ENCODE measurements at places on chromosomes 1 and 21.
A peak's percentile ranks its signal among the peaks of the same experiment; 100 is the strongest.

GRCh38 chr1:167107456-167107855 is 13.6 kb downstream of the STYXL2 start:
- no peak for DNase-seq

GRCh38 chr1:32868806-32869455 is 1.8 kb downstream of the FNDC5 start:
- DNase-seq, result no peak

DNA sequence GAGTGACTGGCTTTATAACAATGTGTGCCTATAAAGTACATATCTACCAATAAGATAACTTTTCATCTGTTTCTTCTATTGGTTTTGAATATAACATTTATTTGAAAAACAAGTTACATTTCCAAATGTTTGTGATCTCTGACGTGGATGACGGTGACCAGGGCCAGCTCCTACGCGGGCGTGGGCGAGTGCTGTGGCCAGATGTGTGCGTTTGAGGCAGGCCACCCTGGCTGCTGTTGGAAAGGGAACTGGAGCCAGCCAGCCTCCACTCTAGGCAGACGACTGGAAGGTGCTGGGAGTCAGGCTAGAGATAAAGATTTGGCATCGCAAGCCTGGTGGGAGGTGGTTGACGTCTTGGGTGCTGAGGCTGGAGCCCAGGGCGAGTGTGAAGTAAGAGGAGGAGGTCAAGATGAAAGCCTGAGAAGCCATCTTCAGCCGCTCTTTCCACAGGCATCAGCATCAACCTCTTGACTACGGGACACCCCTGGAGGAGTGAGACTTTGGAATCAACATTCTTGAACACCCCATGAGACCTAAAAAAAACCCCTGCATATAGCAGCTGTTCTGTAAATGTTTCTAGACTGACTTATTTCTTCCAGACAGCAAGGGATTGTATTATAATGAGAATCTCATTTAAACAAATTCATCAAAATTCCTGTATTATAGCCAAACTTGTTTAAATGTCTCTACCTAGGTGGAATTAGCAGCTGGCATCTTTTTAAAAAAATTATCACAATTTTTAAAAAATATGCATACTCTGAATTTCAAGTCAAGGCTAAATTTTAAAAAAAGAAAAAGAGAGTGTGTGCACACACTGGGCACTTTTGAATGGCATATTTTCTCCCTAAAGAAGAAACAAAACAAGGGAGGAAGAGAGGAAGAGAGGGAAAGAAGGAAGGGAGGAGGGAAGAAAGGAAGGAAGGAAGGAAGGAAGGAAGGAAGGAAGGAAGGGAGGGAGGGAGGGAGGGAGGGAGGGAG is 112.5 kb upstream of the SLC44A3 start:
- DNase-seq, result no peak

DNA sequence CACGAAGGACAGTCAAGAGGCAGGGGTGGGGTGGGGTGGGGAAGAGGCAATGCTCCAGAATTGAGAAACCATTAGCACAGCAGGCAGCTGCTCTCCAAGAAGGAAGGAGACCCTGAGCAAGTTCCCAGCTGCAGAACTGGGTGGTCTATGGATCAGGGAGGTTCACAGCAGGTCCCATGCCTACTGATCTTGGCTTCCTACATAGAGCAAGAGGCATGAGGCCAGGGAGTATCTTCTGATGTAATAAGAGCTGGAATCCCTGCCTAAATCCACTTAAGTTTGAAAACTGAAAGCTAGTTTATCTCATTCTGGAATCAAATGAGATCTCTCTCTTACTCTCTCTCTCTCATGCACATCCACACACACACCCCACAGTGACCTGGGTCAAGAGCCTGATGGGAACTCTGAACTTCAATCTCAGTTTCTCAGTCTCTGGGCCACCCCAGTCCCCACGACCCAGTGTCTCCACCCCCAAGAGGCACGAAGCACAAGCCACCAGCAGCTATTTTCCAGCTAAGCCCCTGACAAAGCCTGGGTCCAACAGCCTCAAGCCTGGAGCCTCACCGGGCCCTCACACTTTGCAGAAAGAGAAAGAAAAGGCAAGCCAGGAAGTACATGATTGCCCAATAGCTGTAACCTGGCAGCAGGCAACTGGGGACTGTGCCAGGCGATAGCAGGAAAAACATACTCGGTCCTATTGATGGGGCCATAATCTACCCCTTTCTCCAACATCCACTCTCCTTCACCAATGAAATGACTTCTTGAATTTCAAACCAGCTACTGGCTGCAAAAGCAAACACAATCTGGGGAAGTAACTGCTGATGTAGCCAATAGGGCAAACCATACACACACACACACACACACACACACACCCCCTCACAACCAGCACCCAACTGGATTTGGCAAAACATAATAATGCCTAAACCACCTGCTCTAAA is 2.2 kb downstream of the NUAK2 start:
- no peak for DNase-seq

DNA sequence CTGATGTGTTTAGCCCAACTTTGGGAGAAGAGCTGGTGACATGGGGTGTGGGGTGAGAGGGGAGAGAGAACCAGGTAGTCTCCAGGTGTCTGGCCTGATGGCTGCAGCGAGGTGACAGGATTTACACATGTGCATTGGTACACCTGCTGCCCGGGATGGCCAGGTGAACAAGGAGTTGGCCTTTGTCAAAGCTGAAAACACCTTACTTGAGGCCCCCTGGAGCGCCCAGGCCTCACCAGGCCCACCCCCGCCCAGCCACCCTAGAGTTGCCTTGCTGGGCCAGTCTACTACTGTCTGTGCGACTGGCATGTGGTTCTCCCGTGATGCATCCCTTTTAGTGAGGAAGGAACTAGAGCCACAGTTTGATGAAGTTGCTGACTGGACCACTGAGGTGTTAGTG is 90.5 kb downstream of the ADARB1 start:
- DNase-seq, result no peak

DNA sequence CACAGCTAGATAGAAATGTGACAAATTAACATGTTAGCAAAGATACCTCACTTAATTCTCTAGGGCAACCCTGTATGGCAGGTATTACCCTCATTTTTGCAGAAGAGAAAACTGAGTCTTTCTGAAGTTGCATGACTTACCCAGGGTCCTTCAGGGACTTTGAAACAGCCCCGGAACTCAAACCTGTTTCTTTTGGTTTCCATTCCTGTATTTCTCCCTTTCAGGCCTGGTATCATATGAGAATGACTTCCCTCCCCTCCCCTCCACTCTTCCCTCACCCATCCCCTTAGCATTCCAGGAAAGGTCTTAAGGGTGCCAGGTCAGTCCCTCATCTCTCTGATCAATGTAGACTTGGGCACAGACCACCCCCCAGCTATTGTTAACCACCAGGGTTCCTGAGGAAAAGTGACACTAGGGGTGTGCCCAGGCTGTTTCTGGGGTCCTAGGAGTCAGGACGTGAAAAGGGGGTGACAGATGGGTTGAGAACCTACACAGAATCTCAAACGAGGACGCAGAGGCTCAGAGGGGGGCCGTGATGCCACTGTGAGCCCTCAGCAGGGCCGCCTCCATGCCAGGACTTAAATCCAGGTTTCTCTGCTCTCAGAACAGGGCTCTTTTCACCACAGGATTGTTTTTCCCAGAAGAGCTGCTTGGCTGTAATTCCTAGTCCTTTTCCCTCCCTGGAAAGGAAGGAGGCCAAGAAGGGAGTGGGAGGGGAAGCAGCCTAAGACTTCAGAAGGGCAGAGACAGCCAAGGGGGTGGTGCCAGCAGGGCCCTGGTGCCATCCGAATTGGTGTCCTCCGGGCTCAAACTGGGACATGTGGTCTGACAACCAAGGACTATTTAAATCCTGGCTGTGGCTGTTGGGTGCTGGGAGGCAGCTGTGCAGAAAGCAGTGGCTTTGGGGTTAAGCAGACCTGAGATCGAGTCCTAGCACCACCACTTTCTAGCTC is 2.1 kb upstream of the WASF2 start:
- DNase-seq, result peak; percentile 33

- no peak for DNase-seq
Measured at GRCh38 chr1:244548558-244549115, 87.6 kb downstream of the CATSPERE start.

GRCh38 chr1:22048351-22049192 is 3.9 kb upstream of the CDC42 start:
- peak; percentile 54 for DNase-seq

DNA sequence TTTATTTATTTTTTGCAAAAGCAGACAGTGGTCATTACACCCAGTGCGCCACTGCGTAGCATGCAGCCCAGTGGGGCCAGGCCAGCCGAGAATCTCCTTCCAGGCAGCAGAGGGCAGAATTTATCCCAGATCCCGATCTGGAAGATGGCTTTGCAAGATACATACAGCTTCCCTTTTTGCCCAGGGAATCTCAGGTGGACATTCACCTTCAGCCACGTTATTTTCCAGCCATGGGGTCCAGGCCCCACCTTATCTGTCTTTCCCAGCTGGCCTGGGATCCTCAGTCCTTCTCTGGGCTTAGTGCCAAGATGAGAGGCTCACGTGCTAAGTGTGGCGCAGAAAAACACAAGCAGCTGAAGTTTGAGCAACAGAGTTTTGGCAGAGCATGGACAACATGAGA is 123.6 kb downstream of the AJAP1 start:
- no peak for DNase-seq

- DNase-seq, result no peak
Measured at GRCh38 chr1:4931486-4931885, 277.1 kb downstream of the AJAP1 start.

GRCh38 chr1:158654571-158654970 is 31.9 kb downstream of the SPTA1 start:
- DNase-seq, result no peak

DNA sequence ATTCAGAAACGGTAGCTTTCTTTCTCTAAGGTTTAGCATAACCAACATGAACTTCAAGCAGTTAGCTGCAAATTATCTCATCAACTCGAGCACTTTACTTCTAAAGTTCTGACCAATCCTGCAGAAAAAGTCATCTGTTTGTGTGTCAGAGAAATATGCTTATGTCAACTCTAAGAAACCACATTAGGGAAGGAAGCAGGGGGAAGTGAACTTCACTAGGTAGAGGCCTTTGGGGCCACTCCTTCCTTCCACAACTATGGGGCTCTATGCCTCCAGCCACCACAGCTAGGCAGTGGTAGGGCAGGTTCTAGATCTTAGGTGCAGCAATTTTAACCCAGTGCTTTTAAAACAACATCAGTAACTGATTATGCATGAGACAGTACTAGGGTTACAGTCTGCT is 375.9 kb downstream of the DSCAM start:
- no peak for DNase-seq

DNA sequence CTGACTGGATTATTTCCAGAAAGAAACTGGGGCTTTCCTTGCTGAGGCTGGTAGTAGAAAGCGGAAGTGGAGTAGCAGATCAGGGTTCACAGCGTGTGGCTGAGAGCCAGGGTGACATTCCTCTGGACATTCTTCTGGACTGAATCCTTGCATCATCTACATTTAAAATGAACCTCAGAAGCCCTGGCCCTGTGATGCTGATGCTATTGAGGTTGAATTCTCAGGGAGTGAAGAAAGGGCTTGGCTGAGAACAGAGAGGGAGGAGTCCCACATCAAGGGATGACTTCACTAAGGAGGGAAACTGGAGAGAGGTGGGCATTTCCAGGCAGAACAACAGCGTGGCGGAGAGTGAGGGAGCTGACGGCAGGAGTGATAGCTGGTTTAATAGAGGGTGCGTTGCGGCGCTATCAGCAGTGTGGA is 102.3 kb upstream of the LMO4 start:
- DNase-seq, result no peak

- DNase-seq, result no peak
Measured at GRCh38 chr1:53470155-53470554, 11.0 kb downstream of the DMRTB1 start.

DNA sequence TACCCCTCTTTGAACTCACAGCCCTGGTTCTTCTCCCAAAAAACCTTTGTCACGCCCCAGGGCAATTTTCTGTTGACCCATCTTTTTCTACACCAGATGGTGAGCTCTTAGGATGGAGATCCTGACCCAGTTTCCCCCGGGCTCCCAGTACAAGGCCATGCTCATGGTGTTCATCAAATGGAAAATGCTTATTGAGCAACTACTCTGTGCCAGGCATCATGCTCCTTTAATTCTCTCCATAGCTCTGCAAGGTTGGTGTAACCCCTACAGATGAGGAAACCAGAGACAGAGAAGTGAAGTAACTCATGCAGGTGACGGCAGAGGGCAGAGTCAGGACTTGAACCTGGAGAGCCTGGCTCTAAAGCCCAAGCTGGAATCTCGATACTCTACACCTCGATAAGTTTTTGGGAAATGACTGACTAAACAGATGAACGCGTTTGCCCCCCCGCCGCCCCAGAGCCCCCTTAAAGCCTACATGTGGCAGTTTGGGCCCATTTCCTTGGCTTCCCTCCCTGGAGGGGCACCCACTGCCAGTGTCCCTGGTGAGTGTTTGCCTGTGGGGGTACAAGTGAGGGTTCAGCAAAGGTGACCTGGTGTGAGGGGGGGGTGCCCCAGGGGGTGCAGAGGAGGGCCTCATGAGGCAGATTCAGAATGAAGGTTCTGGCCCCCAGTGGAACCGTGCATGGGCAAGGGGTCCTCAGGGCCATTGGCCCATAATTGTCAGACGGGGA is 30.2 kb upstream of the RUNX3 start:
- no peak for DNase-seq

- DNase-seq, result no peak
Measured at GRCh38 chr1:101849356-101849755, 147.4 kb downstream of the OLFM3 start.

- peak; percentile 62 for DNase-seq
Measured at GRCh38 chr1:26287033-26287711, 7.3 kb downstream of the SH3BGRL3 start.

GRCh38 chr21:14353231-14353630 is 29.7 kb downstream of the HSPA13 start:
- DNase-seq, result no peak

- DNase-seq, result no peak
Measured at GRCh38 chr1:222018041-222018440, 276.2 kb upstream of the DUSP10 start.

All from stimulated activated naive B cell treated with anti-CD40 and anti-IgM and Interleukin-4, amounts not matched to agents 10 μg/mL and 1 μg/mL and 100 μg/mL, for 72 hours (primary cell).